ENCODE measurements at places on chromosomes 16 and 17.
A peak's percentile ranks its signal among the peaks of the same experiment; 100 is the strongest.

DNA sequence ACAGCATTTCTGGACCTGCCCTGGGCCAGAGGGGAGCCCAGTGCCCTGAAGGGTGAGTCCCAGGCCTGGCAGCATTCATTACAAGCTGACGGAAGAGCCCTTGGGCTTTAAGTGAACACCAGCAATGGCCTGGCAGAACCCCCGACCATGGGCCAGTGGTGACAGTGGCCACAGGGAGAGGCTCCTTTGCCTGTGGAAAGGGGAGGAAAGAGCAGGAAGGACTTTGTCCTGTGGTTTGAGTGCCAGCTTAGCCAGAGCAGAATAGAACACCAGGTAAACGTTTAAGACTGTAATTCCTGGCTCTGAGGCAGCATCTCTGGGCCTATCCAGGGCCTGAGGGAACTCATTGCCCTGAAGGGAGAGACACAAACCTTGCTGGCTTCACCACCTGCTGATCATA lies 34.3 kb upstream of the ATP2C2 start:
- no peak for DNase-seq

- no peak for DNase-seq
These were observed 14.7 kb downstream of the LLGL2 start for GRCh38 chr17:75539967-75540729.

- peak; percentile 36 for DNase-seq
These were observed 20.9 kb downstream of the GAN start for GRCh38 chr16:81335669-81336068.

- DNase-seq = no peak
These were observed 17.0 kb upstream of the SP6 start for GRCh38 chr17:47867813-47868533.

- no peak for DNase-seq
These were observed 126.0 kb upstream of the SDK2 start for GRCh38 chr17:73770115-73770848.

GRCh38 chr17:16428098-16428882 lies 12.9 kb downstream of the TRPV2 start:
- no peak for DNase-seq

GRCh38 chr17:69042308-69042707 lies 18.4 kb downstream of the ABCA9 start:
- DNase-seq = no peak

GRCh38 chr16:51326131-51326856 lies 175.2 kb upstream of the SALL1 start:
- no peak for DNase-seq

DNA sequence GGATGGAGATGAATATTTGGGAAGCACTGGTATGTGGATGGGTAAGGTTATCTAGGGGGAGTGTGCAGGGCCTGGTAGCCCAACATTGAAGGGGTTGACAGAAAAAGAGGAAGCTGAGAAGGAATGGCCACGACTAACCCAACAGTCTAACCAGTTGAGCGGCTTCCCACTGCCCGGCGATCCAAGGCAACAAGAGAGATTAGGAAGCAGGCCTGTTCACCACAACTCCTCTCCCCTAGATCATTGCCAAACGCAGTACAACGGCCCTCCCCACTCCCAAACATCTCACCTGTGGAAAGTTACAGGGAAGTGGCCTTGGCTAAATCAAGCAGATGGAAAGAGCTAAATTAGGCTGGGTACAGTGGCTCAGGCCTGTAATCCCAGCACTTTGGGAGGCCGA lies 11.2 kb upstream of the RANGRF start:
- DNase-seq = no peak

- no peak for DNase-seq
These were observed 964.4 kb upstream of the GOT2 start for GRCh38 chr16:59698346-59699020.

GRCh38 chr17:79793924-79794304 lies 3.0 kb downstream of the CBX8 start:
- no peak for DNase-seq

- DNase-seq = no peak
These were observed 62.2 kb upstream of the ADORA2B start for GRCh38 chr17:15882777-15883176.

GRCh38 chr16:31382485-31383161 lies 10.5 kb upstream of the ITGAD start:
- peak; percentile 63 for DNase-seq

DNA sequence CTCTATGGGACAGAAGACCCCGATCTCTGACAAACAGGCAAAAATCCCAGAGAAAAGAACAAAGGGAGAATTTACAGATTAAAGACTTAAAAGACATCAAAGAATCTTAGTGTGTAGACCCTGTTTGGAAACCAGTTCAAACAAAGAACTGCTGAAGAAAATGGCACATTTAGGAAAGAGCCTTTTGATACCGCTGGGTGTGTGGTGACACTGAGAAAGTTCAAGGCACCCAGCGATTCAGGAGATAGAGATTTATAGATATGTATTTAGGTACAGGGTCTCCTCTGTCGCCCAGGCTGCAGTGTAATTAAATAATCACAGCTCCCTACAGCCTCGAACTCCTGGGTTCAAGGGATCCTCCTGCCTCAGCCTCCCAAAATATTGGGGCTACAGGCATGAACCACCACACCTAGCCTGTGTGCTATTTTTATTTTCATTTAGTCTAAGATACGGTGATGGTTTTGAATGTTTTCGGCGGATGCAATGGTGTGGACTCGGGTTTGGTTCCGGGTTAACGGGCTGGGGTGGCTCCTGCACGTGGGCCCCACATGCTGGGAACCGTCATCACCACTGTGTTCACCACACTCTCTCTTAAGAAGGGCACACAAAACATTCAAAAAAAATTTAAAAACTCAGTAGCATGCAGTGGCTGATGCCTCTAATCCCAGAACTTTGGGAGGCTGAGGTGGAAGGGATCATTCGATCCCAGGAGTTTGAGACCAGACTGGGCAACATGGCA lies 114.0 kb downstream of the ZNF778 start:
- DNase-seq = no peak

GRCh38 chr17:60601447-60602384 lies 1.7 kb downstream of the PPM1D start:
- DNase-seq = peak; percentile 20

- DNase-seq = no peak
These were observed 17.5 kb upstream of the CCL22 start for GRCh38 chr16:57341062-57341440.

DNA sequence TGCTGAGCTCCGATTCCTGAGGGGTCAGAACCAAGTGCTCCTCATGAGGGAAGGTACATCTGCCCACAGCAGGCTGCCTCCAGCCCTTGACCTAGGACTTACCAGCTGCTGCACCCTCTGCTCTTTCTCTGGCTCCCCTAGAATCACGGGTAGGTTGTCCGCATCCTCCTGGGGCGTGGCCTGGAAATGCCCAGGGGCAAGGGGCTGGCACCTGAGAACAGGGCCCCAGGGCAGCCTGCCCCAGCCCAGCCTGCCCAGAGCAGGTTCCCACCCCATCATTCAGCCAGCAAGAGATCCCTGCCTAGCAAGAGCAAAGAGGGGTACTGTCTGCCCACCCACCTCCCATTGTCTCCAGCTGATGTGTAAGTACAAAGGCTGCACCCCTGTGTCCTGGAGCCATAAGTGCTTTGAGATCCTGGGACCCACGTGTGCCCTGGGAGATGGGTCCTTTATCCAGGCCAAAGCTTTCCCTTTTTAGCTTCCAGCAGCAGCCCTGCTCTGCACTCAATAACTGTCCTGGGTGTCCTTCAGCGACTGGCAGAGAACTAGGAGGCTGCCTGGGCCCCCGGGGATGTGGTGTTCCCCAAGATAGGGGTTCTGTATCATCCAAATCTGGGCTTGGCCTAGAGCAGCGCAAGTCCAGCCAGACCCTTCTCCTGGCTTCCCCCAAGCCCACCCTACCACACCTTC lies 5.1 kb downstream of the TSPOAP1 start:
- DNase-seq = no peak

DNA sequence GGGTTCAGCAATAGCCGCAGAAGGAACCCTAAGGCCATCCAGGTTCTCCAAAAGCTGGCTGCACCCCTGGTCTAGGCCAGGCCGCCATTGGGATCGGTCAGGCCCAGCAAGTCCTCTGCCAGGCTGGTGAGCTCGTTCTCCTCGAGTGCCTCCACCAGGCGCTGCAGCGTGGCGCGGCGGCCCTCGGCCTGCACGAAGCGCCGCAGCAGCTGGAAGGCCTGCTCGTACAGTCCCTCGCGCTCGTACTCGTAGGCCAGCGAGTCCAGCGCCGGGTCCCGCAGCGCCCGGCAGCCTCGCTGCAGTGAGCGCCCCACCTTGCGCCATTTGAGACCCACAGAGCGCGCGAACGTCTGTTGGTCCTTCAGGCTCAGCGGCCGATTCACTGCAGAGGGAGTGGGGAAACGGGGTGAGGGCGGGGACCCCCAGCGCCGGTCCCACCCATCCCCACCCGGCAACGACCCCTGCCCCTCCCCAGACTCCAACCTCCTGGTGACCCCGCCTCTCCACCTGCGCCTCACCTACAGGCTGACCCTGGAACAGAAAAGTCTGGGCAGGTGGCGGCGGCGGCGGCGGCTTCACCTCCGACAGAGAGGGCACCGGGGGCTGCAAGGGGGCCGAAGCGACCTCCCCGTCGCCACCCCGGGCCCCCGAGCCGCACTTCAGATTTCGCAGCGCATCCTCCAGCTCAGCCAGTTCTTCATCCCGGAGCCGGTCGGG lies 3.9 kb upstream of the B3GNT9 start:
- no peak for DNase-seq

- DNase-seq = no peak
These were observed 128.9 kb downstream of the BRIP1 start for GRCh38 chr17:61734466-61734865.

GRCh38 chr16:58269526-58269925 lies 25.3 kb downstream of the PRSS54 start:
- DNase-seq = no peak

DNA sequence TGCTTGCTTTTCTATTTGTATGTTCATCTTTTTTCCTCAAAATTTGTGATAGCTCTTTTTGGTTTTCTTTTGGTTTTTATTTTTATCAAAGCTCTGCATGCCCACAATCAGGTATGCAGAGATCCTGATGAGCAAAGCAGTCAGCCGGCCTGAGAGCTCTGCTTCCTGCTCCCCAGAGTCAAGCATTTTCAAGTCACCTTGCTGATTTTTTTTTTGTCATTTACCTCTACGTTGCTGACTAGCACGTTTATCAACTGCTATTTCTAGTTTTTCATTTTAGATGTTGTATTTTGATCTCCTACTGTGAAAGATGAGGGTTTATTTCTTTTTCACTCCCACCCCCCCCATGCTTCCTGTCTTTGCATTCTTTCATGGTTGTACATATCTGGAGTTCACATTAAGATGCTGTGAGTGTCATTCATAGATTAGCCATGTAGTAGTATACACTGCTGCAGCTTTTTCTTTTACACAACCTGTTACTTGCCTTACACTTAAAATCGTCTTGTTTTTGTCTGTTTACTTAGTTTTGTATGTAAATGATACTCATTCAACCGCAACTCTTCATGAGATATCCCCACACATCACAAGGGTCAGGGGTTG lies 196.2 kb downstream of the LGALS9B start:
- no peak for DNase-seq

- no peak for DNase-seq
These were observed 1.2 kb downstream of the SRR start for GRCh38 chr17:2304931-2305330.

GRCh38 chr16:85046472-85046916 lies 18.9 kb downstream of the KIAA0513 start:
- no peak for DNase-seq

GRCh38 chr17:34153991-34154390 lies 101.1 kb upstream of the CCL2 start:
- DNase-seq = no peak

- DNase-seq = no peak
These were observed 107.8 kb downstream of the MSI2 start for GRCh38 chr17:57363998-57364643.

DNA sequence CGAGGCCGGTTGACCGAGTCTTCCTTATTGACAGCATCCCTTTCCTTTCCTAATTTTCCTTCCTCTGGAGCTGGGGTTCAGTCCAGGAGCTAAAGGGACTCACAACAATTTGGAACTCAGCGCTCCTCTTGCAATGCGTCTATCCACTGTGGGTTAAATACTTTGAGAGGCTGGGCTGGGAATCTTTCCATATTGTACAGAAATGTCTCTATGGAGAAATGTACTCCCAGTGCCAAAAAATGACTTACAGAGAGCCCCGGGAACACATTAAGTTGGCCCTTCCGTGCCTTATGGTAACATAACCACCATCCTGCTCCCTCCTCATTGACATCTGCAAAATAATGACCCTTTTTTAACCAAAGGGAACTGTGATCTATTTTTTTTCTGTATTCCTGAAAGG lies 192.8 kb downstream of the FTO start:
- no peak for DNase-seq

- DNase-seq = no peak
These were observed 114.0 kb downstream of the CMIP start for GRCh38 chr16:81558444-81559175.

DNA sequence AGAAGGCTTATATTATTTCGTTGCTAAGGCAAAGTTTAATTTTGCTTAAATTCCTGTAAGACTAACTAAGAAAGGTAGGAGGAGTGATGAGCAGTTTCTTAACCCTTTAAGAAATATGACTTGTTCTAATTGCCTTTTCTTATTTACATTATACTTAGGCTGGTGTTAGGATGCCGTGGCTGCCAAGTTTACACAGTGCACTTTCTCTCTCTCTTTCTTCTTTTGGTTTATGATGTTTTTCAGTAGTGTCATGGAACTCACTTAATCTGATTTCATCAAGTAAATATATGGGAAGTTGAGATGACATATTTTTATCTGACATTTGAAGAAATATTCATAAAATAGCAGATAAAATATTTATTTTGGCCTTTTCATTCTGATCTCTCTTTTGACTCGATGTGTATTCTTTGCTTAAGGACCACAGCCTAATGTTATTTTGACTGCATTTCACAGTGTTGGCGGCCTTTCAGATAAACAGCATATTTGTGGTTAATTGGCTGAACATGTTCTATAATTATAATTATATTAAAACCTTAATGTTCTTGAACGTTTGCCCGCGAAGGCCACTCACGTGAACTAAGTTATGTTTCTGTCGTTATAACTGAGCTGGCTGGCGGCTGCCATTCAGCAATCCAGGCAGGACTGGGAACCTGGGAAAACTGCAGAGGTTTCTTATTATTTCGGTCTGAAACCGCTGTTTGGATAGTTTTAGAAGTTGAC lies 191.6 kb downstream of the WWOX start:
- no peak for DNase-seq

DNA sequence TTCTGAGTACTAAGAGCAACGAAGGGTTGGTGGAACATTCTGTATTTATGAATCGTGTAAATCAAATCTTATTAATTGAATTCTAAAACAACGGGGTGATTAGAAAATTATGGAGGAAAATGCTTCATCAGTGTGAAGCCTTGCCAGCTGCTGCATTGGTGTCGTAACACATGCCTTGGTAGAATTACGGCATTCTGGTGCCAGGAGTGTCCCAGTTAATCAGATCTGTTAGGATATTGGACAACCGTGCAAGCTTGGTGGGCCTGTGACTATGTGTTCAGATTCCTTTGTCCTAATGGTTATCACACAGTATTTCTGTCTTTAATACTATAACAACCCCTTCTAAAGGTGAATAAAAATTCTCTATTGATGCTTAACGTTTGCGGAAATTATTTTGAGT lies 44.2 kb upstream of the TANC2 start:
- DNase-seq = no peak

- no peak for DNase-seq
These were observed 47.8 kb downstream of the ESRP2 start for GRCh38 chr16:68188170-68188569.

Data from activated T-cell treated with anti-CD3 and anti-CD28 coated beads for 48 hours (primary cell).